ENCODE measurements at places on chromosomes 3 and 15.

GRCh38 chr3:16937326-16937845, 52.6 kb downstream of the PLCL2 start:
- no peak for DNase-seq

DNA sequence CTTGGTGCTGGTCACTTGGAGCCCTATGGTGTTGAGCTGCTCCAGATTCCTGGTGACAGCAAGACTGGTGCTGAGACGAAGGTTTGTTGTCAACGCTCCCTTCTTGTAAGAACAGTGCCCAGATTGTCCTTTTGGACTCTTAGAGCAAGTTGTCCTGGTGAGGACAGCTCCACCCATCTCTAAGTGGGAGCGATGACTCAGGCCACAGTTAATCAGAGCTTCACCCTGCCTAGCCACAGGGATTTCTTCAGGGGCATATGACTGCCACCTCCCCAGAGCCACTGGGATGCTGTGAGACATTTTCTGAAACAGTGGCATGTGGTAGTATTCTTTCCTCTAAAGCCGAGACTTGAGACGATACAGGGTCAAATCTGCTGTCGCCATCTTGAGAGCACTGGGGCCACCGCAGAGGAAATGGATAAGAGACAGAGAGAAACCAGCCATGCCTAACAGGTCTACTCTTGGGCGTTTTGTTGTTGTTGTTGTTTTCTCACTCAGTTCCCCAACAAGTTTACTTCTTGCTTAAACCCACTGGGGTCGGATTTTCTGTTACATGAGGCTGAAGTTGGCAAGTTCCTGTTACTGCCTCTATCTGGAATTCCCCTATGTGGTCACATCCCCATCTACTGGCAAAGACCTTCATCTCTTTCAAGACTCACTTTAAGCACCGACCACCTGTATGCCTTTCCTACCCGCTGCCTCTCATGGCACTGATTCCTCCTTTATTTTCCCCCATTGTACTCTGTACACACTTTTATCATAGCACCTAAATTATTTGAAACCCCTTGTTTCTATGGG, 16.0 kb upstream of the PCOLCE2 start:
- no peak for DNase-seq

DNA sequence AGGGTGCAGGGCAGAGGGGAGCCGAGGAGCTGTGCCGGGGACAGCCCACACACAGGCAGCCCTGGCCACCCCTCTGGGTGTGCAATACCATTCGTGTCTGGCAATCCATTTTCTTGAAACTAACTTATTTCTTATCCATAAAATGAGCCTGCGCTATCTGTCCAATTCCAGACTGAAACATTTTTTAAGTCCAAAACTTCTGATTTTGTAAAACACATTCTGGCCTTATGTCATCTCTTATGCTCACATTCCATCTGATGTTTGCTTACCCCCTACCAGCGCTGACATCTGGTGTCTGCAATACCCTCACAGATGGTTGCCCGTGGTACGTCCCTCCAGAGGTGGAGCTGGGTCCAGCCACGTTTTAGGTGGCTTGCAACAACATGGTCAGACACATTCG, 31.8 kb downstream of the PCSK6 start:
- no peak for DNase-seq

DNA sequence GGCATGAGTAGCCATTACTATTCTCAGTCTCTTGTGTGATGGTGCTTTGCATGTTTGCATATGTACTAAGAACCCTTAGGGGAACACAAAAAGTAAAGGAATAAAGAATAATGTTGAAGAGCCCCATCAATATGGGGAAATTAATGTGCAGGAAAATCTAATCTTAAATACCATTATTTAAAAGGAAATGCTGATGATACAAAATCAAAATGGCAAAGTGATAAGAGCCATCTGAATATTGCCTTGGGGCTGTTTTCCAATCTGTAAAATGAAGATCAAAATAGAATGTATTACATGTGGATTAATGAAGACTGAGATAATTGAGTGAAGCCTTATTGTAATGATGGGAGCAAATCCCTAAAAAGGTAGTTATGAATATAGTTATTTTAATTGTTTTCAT, 771.4 kb downstream of the GRM7 start:
- DNase-seq: no peak

DNA sequence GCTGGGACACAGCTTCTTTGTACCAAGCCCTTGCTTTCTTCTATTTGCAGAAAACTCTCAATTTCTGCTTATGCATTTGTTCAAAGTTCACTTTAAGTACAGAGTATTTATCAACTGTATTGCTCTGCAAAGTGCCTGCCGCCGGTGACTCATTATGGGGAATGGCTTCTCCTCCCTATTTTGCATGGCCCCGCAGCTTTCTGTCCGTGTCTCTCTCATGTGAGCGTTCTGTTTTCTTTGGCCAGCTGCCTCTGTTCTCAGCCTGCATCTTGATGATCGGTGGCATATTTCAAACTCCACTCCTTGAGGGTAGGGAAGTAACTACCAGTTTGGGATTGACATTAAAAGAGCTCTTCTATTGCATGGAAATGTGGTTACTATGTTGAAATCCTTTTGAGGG, 28.6 kb upstream of the ST8SIA2 start:
- DNase-seq: no peak

GRCh38 chr15:57607570-57608000, 15.9 kb downstream of the MYZAP start:
- peak; percentile 46 for DNase-seq

- no peak for DNase-seq
Measured at GRCh38 chr3:43317461-43318316, 31.3 kb downstream of the SNRK start.

DNA sequence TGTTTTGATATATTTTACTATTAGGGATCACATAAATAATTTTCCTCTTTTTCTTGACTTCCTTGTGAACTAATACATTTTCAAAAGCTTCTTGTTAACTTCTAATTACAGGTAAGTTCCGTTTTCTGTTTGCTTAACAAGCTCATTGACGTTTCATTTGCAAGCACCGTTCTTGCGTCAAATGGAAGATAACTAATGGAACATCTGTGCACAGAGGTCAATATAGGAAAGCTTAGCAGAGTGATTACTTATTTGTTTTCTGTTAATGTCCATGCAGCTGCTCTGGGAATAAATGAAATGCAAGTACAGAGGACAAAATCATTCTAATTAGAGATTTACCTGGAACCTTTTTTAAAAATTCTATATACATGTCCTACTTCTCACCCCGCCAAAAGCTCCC, 115.5 kb upstream of the C2CD4B start:
- no peak for DNase-seq

GRCh38 chr3:89332793-89333192, 225.4 kb downstream of the EPHA3 start:
- DNase-seq: no peak

GRCh38 chr15:70609889-70610288, 153.5 kb downstream of the UACA start:
- no peak for DNase-seq

- DNase-seq: no peak
Measured at GRCh38 chr15:71790081-71790480, 20.3 kb upstream of the NR2E3 start.

- DNase-seq: no peak
Measured at GRCh38 chr3:8357859-8358258, 143.8 kb upstream of the LMCD1 start.

- no peak for DNase-seq
Measured at GRCh38 chr15:89171136-89172072, 50.0 kb downstream of the RLBP1 start.

GRCh38 chr15:98964466-98965133, 43.0 kb downstream of the PGPEP1L start:
- no peak for DNase-seq

DNA sequence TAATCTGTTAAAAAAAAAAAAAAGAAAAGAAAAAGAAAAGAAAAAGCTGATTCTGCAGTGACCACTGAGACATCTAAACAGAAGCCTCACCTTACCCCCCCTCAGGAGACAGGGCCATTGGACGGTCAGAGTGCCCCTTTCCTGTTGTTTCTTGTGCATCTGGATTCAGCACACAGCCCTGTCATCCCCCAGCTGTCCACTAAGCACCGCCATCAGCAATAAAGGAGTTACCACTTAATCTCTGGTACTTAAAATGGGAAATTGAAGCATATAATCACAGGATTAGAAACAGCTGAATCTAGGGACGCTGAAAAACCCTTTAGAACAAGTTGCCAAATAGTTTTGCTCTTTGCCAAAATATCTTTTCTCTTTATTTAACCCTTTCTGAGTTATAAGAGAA, 62.5 kb downstream of the TRIM69 start:
- no peak for DNase-seq

GRCh38 chr3:82201316-82201715, 439.9 kb upstream of the GBE1 start:
- DNase-seq: no peak

DNA sequence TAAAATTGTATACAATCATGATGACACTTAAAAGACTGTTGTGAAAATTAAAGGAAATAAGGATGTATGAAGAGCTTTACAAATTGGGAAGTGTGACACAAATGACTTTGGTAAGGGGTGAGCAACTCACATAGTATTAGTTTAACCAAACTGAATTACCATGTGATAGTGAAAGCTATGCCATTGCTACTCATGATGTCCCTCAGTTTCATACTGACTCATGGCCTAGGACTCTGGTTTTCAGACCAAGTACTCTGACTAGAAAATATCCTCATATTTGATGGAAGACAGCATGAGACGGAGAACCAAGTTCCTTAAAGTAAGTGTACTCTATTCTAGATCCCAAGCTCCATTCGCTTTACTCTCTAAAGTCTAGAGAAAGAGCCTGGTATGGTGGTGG, 203.2 kb upstream of the ICE2 start:
- DNase-seq: peak; percentile 52

GRCh38 chr3:41997702-41998550, 36.0 kb upstream of the ULK4 start:
- no peak for DNase-seq

DNA sequence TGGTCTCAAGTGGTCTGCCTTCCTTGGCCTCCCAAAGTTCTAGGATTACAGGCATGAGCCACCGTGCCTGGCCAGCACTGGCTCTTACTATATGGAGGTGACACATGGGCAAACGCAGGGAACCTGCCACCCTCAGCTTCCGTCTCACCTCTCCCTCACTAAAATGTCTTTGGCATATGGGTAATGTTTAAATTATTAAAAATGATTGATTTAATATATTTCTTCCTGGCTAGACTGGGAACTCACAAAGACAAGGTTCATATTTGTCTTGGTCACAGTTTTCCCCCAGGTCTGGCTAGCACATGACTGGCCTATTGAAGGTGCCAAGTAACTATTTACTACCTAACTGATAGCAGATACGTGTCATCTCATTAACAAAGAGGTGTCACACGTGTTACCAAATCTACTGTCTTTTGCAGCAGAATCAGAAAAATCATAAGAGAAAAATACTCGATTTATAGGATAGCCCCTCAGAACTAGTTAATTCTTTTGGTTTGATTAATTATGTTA, 48.2 kb downstream of the SYNM start:
- no peak for DNase-seq

DNA sequence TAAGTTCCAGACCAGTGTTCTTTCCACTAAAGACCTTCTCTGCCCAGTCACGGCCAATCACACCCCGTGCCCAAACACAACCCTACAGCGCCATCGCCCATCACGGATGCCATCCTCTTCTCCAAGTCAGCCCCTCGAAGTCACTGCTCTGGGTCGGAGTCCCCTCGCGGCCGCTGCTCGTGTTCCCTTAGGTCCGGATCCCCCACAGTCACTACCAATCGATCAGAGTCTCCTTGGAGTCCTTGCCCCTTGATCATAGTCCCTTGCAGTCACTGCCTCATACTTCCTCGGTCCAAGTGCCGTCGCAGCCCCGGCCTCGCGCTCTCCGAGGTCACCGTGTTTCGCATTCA, 461 bp downstream of the PCYT1A start:
- DNase-seq: no peak

DNA sequence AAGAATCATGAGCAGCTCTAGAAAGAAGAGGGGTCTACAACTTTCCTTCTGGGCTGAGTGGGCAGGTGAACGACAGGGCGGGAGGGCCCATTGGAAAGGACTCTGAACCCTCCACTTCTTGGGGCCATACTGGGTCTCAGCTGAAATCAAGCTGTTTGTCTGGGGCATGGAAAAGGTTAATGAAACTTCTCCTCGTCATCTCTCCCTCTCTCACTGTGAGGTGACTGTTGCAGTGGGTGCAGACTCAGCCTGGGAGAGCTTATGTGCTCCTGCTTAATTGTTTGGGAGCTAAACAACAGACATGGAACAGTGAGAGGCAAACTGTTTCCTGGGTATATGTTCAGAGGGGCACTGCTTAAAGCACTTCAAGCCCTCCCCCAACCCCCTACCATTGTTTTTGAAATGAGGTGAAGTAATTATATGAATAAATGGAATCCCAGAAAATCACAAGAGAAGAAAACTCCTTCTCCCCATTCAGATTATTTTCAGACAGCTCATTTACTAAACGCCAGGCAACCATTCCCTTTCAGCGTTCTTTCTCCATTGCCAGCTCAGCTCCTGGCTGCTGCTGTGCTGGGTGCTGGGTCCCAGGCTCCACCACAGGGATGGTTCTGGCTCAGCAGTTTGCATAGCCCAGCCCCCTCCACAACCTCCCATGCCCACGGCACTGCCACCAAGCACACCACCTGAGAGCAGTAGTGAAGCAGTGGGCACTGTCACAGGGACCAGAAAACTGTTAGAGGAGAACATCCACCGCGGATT, 444.9 kb upstream of the TBL1XR1 start:
- DNase-seq: no peak

DNA sequence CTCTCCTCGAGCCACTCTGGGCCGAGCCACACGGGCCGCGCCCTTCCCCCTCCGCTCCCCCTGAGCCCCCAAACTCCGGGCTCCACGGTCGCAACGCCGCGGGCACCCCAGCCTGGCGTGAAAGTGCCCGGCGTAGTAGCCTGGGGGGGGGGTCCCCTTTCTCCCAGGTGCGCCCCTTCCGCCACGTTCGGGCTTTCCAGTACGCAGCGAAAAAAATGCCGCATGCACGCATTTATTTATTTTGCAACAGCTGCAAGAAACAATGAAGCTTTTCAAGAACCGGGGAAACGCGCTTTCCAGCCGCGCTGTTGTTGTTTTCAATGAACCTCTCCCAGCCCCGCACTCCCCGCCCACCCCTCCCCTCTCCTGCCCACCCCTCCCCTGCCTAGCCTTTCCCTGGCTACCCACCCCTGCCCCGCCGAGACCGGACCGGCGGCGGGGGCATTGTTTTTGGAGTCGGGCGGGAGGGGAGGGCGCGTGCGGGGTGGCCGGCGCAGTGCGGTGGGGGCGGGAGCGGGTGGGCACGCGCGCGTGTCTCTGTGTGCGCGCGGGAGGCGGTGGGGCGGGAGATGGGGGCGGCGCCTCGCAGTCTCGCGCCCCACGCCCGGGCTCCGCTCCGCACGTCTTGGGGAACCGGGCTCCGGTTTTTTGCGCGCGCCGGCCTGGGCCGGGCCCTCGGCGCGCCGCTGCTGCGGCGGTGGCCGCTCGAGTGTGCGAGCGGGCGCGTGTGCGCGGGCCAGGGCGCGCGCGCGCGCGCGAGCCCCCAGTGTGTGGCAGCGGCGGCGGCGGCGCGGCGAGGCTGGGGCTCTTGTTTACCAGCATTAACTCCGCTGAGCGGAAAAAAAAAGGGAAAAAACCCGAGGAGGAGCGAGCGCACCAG, at the start of gene IGF1R:
TSS of gene IGF1R (plus strand) at position 766 of the 880 bp plus-strand sequence. CDS start 1,043 bp downstream, outside the sequence.
- DNase-seq: no peak

GRCh38 chr15:52233405-52233804, 42.2 kb upstream of the GNB5 start:
- DNase-seq: no peak

- peak; percentile 4 for DNase-seq
Measured at GRCh38 chr3:39208463-39209055, 16.2 kb upstream of the XIRP1 start.

- DNase-seq: no peak
Measured at GRCh38 chr3:42183991-42184632, 81.9 kb downstream of the CCK start.
